Stimulated activated CD8-positive, alpha-beta memory T cell treated with anti-CD3 and anti-CD28 coated beads, Interleukin-7, amount 100 ng/mL, for 4 hours (primary cell): ENCODE measurements at places on chromosomes 3 and 15.

- no peak for DNase-seq
These were observed 142.4 kb downstream of the TIGIT start for GRCh38 chr3:114436182-114436581.

GRCh38 chr3:100157685-100158084 lies 43.4 kb upstream of the FILIP1L start:
- no peak for DNase-seq

DNA sequence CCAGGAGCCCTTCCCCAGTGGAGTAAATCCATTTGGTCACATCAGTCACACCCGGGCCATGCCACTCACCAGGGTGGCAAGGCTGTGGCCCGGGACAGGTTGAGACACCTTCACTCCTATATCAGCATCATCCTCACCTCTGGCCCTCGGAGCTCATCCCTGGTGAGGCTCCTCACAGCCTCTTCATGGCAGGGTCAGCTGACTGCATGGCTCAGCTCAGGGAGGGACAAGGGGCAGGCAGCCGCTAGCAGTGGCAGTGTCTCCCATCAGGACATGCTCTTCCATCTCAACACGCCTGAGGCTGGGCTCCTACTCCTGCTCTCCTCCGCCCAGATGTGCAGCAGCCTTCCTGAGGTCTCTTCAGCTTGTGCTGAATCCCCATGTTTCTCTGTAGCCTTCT lies 26.4 kb upstream of the PARL start:
- DNase-seq = no peak

DNA sequence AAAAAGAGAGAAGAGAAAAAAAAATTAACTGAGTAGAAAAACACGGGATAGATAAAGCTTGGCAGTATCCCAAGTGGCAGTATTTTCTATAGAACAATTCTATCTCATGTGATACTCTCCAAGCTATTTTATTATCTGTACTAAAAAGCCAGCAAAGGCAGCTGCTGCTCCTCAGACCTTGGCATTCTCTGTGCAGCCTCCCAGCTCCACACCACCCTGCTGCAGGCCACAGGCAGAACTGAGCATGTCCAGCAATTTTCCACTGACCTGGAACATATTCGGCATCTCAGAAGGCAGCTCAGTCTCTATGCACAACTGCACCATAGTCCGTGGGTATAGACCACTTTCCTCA lies 1161.4 kb downstream of the IGSF11 start:
- no peak for DNase-seq

DNA sequence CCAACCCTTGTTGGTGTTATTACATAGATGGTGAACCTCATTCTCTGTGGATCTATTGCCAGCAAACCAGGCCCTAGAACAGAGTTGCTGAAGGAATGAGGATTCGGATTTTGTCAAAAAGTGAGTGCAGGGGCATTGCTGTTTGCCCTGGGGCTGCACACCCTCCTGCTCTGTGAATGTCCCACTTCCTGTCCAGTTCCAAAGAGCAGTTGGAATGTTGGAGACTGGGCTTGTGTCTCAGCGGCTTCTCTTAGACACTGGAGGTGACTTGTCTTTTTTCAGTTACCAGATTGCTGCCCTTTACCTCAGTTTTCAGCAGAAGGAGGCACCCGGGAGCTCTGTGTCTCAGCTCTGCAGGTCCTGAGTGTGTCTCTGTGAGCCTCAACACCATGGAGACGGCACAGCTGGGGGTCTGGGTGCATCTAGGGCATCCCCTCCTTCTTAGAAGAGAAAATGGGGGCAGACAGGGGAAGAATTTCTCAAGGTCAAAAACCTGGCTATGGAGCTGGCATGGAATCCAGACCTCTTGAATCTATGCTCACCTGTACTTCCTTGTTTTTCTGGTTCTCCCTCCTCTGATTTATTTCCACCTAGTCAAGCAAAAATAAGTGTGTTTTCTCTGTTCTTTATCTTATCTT lies 46.3 kb downstream of the LIMD1 start:
- no peak for DNase-seq

DNA sequence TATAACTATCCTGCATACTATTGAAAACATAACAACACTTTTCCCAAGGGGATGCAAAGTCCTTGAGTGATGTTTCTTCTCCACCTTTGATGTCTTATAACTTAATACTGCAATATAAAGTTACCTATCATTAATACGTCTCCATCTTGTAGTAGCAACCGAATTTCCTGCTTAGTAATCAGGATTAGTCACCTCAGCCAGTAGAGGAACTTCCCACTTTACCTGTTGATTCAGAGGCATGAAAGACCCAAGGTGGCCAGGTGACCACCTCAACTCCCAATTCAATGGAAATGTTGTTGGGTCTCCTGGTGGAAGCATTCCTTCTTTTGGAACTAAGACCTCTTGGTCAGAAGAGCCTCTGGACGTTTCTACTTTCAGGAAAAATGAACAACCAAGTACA lies 3.5 kb upstream of the TMCC1 start:
- DNase-seq = no peak
